ENCODE measurements at places on chromosomes 6 and 20.

DNA sequence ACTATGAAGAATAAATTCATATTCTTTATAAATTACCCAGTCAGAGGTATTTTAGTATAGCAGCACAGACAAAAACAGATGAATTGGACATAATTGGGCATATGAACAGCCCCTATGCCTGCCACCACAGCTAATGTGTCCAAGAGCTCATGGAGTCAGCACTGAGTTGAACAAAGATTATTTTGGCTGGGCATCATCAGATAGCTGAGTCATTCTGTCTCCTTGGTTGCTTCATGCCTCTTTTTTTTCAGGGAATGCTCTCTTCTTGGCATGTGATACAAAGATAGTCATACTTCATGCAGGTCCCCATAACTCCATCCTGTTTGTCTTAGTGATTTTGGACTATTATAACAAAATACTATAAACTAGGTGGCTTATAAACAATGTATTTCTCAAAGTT, 275.6 kb downstream of the TENT5A start:
- DNase-seq: no peak

DNA sequence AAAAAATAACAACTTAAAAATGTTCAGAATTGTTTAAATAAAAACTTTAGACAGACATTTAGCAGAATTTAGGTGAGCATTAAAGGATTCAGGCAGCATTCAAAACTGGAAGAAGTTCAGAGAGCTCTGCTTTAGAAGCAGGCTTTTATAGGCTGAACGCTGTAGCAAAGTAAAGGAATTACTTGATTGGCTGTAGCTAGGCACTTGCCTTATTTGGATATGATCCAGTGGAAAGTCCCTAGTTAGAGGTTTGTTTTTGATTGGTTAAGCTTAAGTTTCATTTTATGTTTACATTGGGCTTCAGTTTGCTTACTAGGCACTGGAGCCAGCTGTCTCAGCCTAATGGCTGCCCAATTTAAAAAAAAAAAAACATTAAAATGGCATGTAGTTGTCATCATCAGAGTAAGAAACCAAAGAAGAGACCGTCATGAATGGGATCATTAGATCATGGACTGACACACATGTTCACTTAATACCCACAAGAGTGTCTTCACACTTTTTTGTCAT, 65.1 kb downstream of the CBFA2T2 start:
- no peak for DNase-seq

- DNase-seq: no peak
Observed at GRCh38 chr6:116012951-116013350, 47.7 kb downstream of the FRK start.

DNA sequence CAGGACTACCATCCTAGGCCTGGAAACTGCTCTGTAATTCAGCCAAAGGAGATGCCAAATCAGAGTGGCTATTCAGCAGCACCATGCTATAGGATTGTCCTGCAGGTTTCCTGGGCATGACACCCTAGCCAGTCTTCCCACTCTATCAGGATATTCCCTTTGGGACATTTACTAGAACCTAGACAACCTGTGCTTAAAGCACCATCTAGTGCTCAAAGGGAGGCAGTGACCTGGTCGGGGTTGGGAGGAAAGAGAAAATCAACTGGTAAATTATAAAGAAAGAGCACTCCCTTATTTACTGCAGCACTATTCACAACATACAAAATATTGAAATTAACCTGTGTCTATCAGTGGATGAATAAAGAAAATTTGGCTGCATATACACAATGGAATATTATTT, 67.2 kb upstream of the SMLR1 start:
- no peak for DNase-seq

DNA sequence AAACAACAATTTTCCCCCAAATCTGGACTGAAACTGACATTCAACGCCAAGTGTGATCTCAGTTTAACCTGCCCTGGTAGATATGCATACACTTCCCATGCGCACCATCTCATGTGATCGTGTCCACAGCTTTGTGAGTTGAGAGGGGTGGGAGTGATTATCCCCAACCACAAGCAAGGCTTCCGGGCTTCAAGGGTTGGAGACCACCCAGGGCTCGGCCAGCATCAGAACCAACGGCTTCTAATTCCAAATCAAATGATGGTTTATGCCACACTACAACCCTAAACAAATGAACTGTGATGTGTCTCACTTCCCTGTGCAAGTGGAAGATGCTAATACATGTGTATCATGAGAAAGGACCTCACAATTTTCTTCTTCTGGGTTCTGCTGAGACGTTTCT, 515 bp upstream of the TGM3 start:
- no peak for DNase-seq
